Forelimb muscle (tissue), 1 donor: ENCODE measurements at places on chromosomes 1 and 21. TPM values are rescaled to one million over a fixed set of nuclear protein-coding genes. Genes with fewer than 3 reads are reported as not detected.
A peak's percentile ranks its signal among the peaks of the same experiment; 100 is the strongest.

AMY1A gene
- polyA plus RNA-seq = not detected

DNA sequence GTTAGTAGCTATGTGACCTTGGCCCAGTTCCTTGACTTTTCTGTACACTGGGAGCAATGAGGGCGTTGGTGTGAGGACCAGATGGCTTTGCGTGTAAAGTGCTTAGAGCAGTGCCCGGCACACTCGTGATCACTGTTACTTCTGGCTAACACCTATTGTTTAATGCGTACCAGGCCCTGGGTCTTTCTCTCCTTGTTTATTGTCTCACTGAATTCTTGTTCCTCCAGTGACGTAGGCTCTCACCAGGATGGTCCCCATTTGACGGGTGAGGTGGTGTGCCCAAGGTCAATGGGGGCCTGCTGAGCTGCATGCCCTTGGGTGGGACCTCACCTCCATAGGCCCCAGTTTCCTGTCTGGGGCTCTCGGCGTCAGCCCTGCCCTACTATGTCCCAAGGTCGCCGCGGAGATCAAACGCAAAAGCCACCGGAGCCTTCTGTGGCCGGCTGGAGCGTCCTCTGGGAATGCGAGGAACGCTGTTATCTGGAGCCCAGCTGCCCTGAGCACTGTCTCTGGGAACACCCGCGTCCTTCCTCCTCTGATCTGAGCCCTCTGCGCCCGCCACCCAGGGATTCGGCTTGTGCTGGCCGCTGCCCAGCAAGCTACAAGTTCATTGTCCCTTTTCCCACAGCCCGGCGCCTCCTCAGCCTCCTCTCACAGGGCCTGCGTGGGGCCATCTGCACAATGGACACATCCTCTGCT is 28.9 kb downstream of the ALPL start:
- no peak for DNase-seq

- no peak for DNase-seq
These were observed 33.6 kb upstream of the RAVER2 start for GRCh38 chr1:64711266-64711665.

GRCh38 chr1:55437692-55438091 is 222.5 kb upstream of the USP24 start:
- DNase-seq = no peak

TDRD5 gene
- not detected for polyA plus RNA-seq

FAM151A gene
- polyA plus RNA-seq = 0.34 TPM

- DNase-seq = no peak
These were observed 52.3 kb upstream of the DUSP10 start for GRCh38 chr1:221794079-221794670.

FNDC5 gene
- 194 TPM for polyA plus RNA-seq

FCRLA gene
- 0.27 TPM for polyA plus RNA-seq

TGFBR3 gene
- polyA plus RNA-seq = 23.1 TPM

DNA sequence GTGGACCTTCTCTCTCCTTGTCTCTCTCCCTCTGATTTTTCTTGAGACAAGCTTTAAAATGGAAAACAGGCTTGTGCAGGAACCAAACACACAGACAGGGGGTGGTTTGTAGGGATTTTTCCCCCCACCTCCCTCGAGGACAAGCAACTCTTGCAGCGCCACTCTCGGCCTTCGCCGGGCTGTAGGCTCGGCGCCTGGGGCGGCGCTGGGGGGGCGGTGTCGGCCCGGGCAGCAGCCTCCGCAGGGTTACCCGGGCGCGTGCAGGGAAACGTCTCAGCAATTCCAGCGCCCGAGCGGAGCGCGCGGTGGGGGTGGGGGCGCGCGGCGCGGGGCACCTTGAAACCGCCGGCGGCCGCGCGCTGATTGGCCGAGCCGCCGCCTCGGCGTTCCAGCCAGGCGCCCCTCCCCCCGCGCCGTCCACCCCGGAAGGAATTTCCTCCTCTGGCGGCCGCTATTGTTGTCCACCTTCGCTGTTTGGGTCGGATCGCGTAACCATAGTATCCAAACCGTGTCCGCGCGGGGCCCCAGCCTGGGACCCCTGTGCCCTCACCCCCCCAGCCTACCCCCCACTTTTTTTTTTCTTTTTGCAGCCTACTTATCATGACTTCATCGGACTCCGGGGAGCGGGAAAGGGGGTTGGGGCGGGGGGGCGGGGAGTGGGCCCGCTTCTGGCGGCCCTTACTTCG is 59.8 kb upstream of the ACOT11 start:
- peak; percentile 68 for DNase-seq

DNA sequence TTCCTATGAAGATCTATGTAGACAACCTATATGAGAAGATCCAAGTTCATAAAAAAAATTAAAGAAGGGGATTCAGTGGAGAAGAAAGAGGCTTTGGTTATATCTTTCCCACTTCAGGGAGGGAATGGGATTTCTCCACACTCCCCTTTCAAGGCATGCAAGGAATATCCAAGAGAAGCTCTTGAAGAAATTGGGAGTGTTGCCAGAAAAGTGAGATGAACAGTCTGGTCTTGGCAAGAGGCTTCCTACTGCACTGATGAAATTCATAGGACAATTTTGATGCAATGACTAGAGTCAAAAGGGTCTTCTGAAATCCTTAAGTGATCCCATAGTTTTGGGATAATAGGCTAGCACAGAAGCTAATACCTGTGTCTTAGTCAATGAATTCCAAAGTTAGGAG is 153.0 kb downstream of the KCTD3 start:
- DNase-seq = no peak

BCL2L15 gene
- 0.59 TPM for polyA plus RNA-seq

- no peak for DNase-seq
These were observed 205.0 kb downstream of the KCTD3 start for GRCh38 chr1:215772151-215772550.

DNA sequence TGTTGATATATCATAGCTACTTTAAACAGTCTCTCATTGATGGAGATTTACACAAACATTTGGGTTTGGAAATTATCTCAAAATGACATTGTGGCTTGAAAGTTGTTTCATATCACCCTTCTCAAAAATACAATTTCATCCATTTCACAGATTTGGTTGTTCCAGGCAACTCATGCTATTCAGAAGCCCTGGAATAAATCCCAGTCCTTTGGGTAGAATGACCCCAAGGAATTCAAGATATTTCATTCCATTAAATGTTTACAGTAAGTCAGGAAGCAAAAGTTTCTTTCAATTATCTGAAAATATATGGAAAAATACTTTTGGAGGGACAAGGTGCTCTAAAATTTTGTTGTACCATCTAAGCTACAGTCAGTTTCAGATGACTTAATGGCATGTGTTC is 27.1 kb downstream of the MPZL1 start:
- DNase-seq = no peak
